ENCODE measurements at places on chromosomes 1 and 21. TPM values are rescaled to one million over a fixed set of nuclear protein-coding genes. Genes with fewer than 3 reads are reported as not detected.

The CNIH3 gene
- polyA plus RNA-seq, result 7.6 TPM

The NT5C1A gene
- polyA plus RNA-seq, result not detected

The VHLL gene
- not detected for polyA plus RNA-seq

The SGIP1 gene
- polyA plus RNA-seq, result 7.1 TPM

The EPHA10 gene
- 0.14 TPM for polyA plus RNA-seq

The CFHR3 gene
- 0.87 TPM for polyA plus RNA-seq

The FABP3 gene
- polyA plus RNA-seq, result 8.3 TPM

The KIF17 gene
- polyA plus RNA-seq, result 8.2 TPM

The CLDN17 gene
- polyA plus RNA-seq, result not detected

The MARK1 gene
- 8.8 TPM for polyA plus RNA-seq

The RGS1 gene
- 4.1 TPM for polyA plus RNA-seq

The RNU1-3 gene
- polyA plus RNA-seq, result 2.5 TPM

The TNFRSF14 gene
- 24.2 TPM for polyA plus RNA-seq

The ZDHHC18 gene
- polyA plus RNA-seq, result 21.2 TPM

The OVAAL gene
- not detected for polyA plus RNA-seq
